ENCODE measurements at places on chromosomes 7 and 10. TPM values are rescaled to one million over a fixed set of nuclear protein-coding genes. Genes with fewer than 3 reads are reported as not detected.

- DNase-seq: no peak
Observed at GRCh38 chr7:27148031-27148755, 619 bp upstream of the HOXA6 start.

DNA sequence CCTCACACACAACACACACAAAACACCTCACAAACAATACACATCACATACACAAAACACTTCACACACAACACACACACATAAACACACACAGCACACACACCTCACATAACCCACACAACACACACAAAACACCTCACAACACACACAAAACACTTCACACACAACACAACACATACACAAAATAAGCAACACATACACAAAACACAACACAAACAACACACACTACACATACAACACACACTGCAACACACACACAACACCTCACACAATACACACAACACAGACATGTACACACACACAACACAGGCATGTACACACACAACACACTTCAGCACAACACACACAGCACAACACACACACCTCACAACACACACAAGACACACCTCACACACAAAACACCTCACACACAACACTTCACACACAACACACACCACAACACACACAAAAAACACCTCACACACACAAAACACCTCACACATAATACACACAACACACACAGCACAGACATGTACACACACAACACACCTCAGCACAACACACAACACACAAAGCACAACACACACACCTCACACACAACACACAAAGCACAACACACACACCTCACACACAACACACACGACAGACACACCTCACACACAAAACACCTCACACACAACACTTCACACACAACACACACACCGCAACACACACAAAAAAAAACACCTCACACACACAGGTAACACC is 107.5 kb downstream of the TNS3 start:
- DNase-seq: no peak

DNA sequence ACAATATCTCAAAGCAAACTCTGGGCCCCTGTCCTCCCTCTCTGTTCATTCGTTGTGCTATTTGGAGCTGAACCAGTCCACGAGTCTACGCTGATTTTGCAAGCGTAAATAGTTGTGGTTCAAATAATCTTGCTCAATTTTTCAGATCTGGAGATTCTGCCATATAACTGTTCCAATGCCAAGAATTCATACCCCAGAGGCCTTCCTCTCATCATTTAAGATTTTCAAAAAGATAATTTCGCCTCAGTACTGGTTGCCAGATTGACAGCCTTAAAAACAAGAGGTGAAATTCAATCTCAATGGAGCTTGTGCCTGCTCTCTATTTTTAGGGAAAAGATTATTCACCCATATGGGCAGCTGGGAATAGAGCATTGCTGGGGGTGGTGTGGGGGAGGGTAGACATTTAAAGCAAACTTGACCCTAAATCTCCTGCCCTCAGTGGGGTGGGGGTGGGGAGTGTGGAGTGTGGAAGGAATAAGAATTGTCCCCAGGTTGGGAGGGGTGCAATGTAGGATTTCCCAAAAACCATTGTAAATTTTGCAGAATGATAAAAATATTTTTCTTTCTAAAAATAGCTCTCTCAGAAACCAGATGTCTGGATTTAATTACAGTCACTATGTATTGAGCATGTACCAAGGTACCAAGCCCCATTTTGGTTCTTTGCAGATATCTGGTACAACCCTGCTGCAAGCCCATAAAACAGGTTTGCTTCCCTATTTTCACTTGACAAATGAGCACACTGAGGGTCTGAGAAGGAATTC is 104.7 kb upstream of the EEPD1 start:
- no peak for DNase-seq

DNA sequence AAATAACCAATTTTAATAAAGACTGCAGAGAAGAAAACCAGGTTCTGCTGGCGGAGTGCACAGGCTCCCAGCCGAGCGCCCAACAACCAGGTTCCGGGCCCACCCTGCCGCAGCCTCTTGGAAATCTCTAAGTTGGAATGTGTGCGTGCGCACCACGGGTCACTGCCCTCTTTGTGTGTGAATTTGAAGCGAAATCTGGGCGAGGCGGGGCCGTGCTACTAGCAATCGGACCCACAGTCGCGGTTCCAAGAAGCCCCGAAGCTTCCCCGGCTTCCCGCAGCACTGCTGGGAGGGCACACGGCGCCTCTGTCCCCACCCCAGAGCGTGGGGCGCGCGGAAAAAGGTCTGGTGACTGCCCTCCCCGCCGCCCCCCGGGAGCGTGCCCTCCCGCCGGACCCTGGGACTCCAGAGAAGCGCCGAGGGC is 666 bp upstream of the MAP3K8 start:
- DNase-seq: peak; percentile 92

GRCh38 chr10:46309511-46310142 is 22.8 kb downstream of the ANTXRL start:
- DNase-seq: peak; percentile 80

DNA sequence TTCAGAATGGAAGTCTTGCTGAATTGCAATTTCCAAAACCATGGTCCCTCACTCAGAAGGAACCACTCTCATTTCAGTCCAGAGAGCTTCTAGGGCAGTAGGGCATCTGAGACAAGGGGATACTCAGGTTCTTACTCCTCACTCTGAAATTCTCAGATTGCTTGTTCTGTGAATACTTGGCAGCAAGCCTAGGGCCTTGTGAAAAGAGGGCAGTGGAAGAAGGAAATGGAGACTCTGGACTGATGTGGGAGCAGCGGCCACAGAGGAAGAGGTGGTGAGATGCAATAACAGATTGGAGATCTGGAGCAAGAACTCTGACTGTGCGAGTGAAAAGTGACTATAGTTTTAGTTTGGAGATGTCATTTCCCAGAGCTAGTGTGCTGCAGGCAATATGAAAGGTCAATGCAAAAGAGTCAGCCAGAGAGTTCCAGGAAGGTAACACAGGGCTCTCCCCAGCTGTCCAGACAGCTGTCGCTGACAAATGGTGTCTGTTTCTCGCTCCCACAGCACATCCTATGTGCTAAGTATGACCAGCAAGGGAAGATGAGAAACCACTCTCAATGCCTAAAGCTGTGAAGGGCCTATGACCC is 291.6 kb upstream of the KIAA1217 start:
- DNase-seq: no peak

DNA sequence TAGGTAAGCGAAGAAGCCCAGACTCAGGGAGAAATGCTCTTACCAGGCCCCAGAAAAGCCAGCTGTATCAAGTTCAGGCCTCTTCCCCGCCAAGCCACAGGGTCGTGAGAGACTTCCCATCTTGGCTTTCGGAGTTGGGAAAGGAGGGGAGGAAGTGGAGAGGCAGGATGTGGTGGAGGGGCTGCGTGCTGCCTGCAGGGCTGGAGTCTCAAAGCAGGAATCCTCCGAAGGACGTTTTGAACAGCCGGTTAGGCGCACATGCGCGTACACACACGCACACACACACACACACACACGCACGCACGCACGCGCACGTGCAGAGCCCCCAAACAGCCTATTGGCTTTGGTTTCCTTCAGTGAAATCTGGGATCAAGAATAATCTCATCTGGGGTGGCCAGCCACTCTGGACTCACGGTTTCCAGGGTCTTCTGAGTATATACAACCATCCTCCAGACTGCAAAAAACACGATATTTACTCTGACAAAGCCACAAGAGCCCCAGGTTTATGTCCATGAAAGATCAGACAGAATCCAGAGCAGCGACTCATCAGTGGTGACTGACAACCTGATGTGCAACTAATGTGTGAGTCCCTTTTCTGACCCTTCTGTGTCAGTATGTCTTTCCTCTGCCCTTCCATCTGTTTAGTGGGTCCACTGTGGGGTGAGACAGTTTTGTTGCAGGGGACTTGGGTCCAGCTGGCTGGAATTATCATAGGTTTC is 115.0 kb upstream of the ZNF438 start:
- DNase-seq: no peak

GRCh38 chr10:100987685-100988049 is 324 bp downstream of the TWNK start:
- DNase-seq: no peak

DNA sequence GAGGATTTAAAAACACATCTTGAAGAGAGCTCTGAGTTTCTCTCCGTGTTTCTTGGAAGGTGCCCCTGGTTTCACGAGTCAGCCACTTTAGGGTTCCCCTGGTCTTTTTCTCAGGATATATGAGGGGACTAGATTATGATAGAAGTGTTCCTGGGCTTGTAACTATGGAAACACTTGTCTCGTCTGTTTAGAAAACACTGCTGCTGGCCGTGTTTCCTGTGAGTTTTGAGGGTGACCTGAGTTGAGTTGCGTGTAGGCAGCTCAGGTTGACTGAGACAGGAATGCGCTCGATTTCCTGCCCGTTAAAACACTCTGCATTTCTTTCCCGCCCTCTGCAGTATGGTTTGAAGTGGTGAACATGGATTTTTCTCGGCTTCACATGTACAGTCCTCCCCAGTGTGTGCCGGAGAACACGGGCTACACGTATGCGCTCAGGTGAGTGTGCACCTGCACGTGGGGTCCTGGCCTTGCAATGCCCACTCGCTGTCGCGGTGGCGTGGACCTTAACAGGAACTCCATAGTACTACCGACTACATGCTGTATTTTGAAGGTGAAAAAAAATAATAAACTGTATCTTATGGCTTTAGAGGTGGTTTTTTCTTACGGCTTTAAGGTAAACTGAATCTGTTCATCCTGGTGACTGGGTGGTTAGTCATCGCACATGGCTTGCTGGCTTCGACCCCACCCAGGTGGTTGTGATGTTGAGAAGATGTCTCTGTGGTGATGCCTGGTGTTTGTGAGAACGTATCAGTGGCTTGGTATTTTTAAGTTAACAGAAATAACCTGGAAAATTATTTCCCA is at the start of gene SUN1:
Gene SUN1 (plus strand): TSS at position 310 of the 801 bp plus-strand sequence. CDS start 49 bp downstream, at position 359.
- no peak for DNase-seq

DNA sequence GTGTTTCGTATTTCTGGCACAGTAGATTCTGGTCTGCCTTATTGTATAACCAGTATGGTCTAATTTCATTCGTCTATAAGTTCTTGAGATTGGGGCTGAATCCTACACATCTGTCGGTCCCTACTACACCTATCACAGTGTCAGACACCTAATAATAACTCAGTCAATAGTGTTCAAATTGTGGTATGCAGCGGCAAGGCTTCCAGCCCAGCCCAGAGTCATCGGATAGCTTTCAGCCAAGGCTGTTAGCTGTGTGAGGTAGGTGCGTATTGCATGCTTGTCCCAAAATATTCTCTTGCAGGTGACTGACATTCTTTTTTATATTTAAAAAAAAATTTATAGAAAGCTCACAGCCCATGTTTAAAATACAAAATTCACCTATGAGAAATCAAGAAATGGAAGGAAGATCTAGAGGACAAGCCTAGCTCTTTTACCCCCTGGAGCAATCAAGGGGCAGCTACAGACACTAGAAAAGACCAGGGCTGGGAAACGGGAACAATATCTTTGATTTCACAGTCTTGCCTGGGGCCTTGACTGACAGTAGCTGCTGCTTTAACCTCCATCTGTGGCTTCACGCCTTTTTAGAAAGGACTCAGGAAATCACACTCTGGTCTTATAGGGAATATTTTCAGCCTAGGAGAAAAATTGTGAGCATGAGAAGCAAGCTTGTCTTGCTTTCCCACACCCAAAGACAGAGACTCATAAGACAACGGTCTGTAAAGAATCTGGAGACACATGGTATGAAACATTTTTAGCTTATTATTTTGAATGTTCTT is 9.5 kb upstream of the ASB4 start:
- DNase-seq: no peak

- DNase-seq: no peak
Observed at GRCh38 chr7:47480576-47481538, 101.1 kb downstream of the TNS3 start.

- DNase-seq: no peak
Observed at GRCh38 chr7:85004402-85004801, 182.5 kb downstream of the SEMA3D start.

GRCh38 chr10:43069211-43069515 is 7.7 kb upstream of the RET start:
- no peak for DNase-seq

The GIMAP8 gene
- 22.0 TPM for total RNA-seq

The TMEM178B gene
- total RNA-seq: 0.74 TPM

The SFXN4 gene
- total RNA-seq: 18.5 TPM

The GPR15LG gene
- not detected for total RNA-seq

The SLC4A2 gene
- 130 TPM for total RNA-seq

The ZNF117 gene
- 58.1 TPM for total RNA-seq

The KCP gene
- total RNA-seq: 5.1 TPM

The CALCR gene
- total RNA-seq: 0.51 TPM
